Stimulated activated CD4-positive, alpha-beta T cell treated with anti-CD3 and anti-CD28 coated beads, Interleukin-1b, Interleukin-23, amount 100 ng/mL, for 1 hour (primary cell): ENCODE measurements at places on chromosomes 3 and 15.

GRCh38 chr15:88674661-88675060, 35.8 kb downstream of the ISG20 start:
- DNase-seq = no peak

GRCh38 chr15:67775998-67776397, 49.3 kb upstream of the SKOR1 start:
- DNase-seq = no peak

DNA sequence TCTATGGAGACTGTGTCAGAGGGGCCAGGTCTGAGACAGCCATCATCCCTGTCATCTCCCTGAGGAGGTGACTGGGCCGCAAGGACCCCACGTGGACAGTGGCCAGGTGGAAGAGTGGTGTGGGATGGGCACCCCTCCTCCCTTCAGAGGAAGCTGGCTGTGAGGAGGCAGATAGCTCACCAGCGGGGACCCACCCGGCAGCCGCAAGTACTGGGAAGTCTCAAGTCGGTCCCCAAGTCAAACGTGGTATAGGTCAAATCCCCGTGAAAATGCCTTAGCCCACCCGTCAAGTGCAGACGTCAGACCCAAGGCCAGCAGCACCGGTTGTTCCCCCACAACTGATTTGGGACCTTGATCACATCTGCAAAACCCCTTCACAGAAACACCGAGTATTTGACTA, 12.3 kb upstream of the KLF13 start:
- DNase-seq = no peak

DNA sequence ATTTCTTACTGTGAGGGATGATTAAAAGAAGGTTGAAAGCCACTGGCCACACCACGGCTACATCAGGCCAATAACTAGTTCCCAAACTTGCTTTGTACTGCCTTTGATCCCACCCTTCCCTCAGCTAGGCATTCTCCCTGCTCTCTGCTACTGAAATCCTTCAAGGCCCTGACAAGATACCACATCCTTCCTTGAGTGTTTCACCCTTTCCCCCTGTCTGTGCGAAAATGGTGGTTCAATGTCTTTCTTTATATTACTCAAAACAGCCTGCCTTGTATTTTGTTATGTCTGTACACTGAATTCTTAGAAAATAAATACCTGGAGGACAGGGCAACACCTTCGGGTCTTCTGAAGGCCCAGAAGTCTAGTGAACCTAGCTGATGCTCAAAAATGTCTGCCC, 932 bp upstream of the VPS8 start:
- DNase-seq = no peak

DNA sequence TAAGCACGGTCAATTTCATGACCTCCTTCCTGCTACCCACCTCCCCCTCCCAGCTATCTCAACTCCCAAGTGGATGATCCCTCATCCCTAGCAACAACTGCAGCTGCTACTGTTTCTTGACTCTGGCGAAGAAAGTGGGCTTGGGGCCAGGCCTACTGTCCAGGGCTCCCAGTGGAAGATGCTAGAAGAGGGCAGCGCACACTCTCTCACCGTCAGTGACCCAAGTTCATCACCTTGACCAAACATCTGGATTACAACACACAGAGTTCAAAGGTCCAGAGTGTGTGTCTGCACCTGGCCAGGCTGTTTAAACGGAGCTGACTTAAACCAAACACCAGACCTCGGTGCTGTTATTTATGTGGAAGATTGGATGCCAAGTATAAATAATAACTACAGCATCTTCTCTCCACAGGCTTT, 385.6 kb downstream of the SHQ1 start:
- no peak for DNase-seq

GRCh38 chr3:143428294-143428693, 308.7 kb downstream of the CHST2 start:
- no peak for DNase-seq

DNA sequence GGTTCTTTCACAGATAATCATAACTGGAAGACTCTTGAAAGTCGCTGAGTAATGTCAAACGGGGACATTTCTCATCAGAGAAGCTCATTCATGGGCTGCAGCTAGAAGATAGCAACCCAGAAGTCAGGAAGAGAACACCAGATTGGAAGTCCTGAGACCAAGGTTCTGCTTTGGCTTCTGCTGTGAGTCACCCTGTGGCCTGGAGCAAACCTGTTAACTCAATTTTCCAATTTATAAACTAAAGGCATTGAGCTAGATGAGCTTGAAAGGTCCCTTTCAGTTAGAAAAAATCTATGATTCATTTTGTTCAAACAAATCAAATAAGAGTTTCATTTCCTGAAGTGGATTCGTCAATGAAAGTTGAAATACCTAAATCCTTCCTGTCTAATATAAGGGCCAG, 402.2 kb downstream of the EPHB1 start:
- DNase-seq = no peak

GRCh38 chr3:194777729-194778128, 92.0 kb downstream of the FAM43A start:
- DNase-seq = no peak

DNA sequence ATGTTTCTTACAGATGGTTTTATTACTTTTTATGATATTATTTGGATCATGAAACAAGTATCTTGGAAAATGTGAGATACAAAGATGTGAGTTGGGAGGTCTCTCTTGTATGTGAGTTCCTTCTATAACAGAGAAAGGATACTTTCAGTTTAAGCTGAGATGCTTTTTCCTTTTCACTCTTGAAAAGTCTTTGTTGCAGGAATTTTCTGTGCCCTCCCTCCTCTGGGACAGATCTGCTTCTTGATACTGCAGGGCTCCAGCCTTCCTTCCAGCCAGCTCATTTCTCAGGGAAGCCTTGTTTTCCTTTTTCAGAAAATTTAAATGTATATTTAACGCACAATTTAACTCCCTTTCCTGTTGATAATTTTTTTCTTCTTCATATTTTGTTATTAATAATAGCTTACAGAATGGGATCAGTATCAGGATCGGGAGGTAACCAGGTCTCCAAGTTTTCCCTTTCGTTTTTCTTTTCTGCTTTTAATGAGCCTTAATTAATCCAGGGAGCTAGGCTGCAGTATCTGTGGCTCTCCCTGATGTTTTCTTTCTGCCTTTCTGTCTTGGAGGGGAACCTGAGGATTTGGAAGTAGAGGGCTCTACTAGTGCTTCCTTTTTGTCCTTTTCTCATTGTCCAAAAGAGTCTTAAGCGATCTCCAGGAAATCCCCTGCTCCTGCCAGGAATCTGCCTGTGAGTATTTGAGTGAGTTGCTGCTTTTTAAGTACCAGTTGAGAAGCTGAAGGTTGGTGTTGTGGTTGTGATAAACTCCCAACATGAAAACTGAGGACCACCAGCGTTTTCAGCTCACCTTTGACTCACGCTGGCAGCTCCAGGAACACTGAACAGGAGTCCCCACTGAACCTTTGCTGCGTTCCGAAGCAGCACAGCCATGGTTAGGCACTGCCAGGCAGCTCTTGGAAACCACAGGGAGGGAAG, 105.7 kb downstream of the IGF1R start:
- no peak for DNase-seq

- DNase-seq = no peak
Measured at GRCh38 chr3:185042312-185043050, 110.4 kb downstream of the C3orf70 start.

GRCh38 chr15:85424154-85424553, 43.8 kb downstream of the AKAP13 start:
- no peak for DNase-seq

- no peak for DNase-seq
Measured at GRCh38 chr3:23913873-23914743, 2.7 kb downstream of the NKIRAS1 start.

- no peak for DNase-seq
Measured at GRCh38 chr15:73161546-73161945, 109.3 kb downstream of the NEO1 start.

DNA sequence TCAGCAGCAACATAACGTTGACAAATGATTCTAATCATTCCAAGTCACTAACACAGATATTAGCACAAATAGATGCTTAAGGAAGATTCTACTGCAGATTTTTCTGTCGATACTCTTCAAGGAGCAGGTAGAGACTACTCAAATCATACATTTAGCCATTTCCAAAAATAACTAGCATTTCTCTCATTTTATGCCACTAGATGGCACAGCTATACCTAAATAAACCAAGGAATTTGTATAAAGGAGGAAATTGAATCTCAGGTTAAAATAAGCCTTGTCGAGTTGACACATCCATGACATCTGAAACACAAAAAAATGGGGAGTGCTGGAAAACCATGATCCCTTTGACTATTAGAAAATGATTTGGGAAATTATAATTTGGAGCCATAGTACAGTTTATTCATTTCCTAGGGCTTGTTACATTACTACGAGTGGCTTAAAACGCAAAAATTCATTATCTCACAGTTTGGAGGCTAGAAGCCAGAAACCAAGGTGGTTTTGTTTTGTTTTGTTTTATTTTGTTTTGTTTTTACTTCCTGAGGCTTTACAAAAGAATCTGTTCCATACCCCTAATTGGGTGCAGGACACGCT, 59.5 kb upstream of the STRIT1 start:
- DNase-seq = no peak

GRCh38 chr3:94269763-94270162, 206.9 kb downstream of the NSUN3 start:
- no peak for DNase-seq

DNA sequence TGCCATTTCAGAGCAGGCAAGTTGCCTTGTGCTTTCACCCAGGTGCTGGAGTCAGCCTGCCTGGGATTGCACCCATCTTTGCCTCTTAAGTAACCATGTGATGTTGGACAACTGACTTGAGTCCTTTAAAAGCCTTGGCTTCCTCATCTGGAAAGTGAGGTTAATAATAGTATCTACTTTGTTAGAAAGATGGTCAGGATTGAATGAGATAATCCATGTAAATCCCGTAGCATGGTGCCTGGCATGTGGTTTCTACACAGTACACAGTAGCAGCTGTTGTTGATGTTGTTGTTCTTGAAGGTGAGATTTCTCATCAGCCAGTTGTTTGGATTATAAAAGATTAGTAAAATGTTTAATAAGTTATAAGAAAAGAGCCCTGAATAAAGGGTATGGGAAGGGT, 48.8 kb downstream of the PSMD6 start:
- DNase-seq = no peak

GRCh38 chr3:141754032-141754431, 9.2 kb upstream of the GRK7 start:
- no peak for DNase-seq

GRCh38 chr3:94453864-94454263, 391.0 kb downstream of the NSUN3 start:
- DNase-seq = no peak

DNA sequence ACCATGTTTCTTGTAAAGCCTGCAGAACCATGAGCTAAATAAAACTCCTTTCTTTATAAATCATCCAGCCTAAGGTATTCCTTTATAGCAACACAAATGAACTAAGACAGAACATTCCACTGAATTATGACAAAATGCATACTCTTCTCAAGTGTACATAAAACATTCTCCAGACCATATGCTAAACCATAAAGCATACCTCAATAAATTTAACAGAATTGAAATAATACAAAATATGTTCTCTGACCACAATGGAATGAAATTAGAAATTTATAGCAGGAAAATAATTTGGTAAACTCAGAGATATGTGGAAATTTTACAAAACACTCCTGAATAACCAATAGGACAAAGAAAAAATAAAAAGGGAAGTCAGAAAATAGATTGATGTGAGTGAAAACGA, 88.6 kb downstream of the KLF13 start:
- DNase-seq = no peak

- no peak for DNase-seq
Measured at GRCh38 chr15:80730387-80730786, 35.3 kb downstream of the ABHD17C start.
